Central memory CD4-positive, alpha-beta T cell (primary cell): ENCODE measurements at places on chromosomes 11 and 22.

DNA sequence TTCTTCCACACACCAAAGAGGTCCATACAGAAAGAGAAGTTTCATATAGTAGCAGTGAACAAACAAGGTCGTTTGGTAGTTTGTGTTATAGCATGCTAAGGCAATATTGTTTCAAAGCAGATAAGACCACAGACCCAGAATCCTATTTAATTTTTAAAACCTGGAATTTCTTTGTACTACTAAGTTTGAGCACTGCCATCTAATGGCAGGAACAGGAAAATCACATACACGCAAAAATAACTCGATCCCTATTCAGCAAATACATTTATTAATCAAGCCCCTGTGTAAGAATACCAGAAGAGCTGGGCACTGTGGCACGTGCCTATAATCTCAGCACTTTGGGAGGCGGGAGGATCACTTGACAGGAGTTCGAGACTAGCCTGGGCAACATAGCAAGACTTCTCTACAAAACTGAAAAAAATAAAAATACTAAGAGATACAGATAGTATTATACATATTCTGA, 2.9 kb upstream of the BTBD10 start:
- DNase-seq: no peak

GRCh38 chr11:83611600-83611999, 325.4 kb upstream of the CCDC90B start:
- no peak for DNase-seq

DNA sequence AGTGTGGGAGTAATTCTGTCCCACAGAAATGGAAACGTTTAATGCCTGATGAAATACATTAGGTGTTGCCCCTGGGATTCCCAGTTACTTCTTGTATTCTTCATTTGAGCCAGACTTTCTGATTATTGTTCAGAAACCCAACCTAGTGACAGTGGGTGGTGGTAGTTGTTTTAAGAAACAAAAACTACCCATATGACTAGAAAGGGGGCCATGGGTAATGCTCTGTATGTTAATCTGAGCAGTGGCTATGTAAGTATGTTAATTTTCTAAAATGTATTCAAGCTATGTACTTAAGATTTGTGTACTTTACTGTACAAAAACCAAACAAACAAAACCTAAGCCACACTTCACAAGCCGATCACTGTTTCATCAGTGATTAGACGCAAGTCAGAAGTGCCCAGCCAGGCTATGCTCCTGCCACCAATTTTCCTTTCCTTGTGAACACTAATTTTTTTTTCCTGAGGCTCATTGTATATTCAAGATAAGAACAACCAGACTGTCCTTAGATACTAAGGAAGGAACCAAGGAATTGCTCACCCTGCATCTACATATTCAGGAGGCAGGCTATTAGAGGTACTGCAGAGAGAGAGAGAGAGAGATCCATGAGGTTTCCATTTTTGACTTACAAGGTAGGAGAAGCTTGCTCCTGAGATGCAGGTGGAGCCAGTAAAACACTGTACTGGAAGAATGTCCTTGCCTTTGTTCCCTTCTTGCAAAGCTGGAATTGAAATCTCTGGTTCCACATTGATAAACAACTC, 122.7 kb downstream of the DBX1 start:
- no peak for DNase-seq

- DNase-seq: no peak
Measured at GRCh38 chr22:49103314-49104059, 724.2 kb downstream of the BRD1 start.

- DNase-seq: no peak
Measured at GRCh38 chr11:17148536-17148935, 59.2 kb downstream of the PIK3C2A start.

DNA sequence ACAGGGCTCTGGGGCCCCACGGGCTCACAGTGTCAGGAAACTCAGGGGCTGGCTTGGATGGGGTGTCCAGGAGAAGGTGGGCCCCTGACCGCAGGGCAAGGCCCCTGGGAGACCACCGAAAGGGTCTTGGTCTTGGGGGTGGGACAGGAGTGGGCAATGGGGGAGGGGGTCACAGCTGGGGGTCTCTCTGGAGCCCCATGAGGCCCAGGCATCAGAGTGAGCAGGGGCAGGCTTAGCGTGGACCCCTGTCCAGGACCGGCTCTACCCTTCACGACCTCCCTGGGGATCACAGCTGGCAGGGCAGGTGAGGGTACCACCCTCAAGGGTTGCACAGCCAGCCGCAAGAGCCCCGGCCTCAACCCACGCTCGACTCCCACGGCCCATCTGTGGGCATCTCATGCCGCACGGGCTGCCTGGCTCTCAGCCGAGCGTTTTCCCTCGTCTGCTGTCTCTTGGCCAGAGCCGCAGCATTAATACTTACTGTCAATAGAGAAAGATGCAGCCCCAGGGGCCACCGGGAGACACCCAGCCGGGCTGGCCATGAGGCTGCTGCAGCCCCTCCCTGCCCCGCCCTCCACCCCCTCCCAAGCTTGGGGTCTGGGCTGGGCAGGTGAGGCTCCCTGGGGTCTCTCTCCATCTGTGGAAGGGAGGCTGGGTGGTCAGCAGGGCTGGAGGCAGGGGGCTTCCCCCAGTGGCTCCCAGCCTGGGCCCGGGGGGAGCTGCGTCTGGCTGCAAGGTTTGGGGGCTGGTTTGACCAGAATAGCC, 662 bp downstream of the MUC5B start:
- DNase-seq: no peak

- no peak for DNase-seq
Measured at GRCh38 chr22:34914846-34915245, 151.1 kb upstream of the ISX start.

- no peak for DNase-seq
Measured at GRCh38 chr22:31044262-31044861, 36.8 kb upstream of the SMTN start.

GRCh38 chr22:43882122-43882767, 9.6 kb downstream of the PNPLA5 start:
- no peak for DNase-seq

- peak; percentile 37 for DNase-seq
Measured at GRCh38 chr11:112588252-112588694, 327.6 kb upstream of the PLET1 start.

DNA sequence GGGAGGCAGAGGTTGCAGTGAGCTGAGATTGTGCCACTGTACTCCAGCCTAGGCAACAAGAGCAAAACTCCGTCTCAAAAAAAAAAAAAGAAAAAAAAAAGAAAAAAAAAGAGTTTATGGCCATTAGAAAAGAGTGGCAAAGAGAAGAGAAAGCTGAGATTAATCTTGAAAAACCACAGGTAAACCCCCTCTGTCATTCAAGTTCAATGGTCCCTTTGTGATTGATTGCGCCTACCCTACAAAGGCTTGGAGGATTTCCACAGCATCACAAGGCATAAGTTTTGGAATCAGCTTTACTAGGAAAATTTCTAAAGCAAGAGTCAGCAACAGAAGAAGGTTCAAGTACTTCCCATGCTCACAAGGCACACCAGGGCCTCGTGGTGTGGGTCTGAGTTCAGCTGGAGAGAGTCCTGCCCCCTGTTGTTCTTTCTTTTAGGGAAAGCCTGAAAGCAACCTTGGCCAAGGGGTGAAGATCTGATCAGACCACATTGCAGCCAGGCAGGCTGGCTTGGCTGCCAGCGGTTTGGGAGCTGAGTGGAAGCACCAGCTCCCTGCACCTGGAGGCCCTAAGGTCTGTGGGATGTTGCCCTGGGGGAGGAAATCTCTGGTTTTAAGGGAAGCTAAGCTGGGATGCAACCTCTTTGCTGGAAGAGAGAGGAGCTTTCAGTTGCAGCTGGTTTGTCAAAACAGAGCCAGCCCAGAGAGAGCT, 41.8 kb downstream of the SLN start:
- no peak for DNase-seq

- no peak for DNase-seq
Measured at GRCh38 chr11:17798716-17799115, 64.1 kb downstream of the KCNC1 start.

GRCh38 chr11:107116358-107116757, 98.1 kb upstream of the GUCY1A2 start:
- no peak for DNase-seq

DNA sequence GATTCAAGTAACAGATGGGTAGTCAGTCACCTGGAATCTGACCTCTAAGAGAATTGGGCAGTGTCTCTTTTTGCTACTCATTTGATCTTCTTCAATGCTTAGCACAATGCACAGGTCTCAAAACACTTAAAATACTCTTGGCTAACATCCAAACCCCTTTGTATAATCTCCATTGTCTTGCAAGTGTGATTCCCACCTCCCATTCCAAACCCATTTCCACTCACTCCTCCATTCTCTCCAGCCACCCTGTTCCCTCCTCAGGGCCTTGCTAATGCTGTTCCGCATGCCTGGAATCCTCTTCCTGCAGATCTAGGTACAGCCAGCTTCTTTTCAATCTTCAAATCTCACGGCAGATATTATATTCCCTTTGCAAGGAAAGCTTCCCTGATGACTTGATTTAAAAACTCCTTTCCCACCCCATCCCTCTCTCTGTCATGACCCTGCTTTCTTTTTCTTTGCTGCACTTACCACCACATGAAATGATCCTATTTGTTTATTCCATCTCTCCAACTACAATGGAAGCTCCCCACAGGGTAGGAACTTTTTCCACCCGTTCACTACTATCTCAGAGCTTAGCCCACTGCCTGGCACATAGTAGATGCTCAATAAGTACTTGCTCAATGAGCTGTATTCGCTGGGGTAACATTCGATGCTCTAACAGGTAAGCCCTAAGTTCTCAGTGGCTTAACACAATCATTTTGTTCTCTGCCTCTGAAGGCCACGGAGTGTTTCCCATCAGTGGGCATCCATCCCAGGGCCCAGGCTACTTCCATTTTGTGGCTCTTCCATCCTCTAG, 121.7 kb downstream of the MN1 start:
- DNase-seq: no peak

- DNase-seq: no peak
Measured at GRCh38 chr22:30627471-30627870, 8.1 kb upstream of the SLC35E4 start.

DNA sequence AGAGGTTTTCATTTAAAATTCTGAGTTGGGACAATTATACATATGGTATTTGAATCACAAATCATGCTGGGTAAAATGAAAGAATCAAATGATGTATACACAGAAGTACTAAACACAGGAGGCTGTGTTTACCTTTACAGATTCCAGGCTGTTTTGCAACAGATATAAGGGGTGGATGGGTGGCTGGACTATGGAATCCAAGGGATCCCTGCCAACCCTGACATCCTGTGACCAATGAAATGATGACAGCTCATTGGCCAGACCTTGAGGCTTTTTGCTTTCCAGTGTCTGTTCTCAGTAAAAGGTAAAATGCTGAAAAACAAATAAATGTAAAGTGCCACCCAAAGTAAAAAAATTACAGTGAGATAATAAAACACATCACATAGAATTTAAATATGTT, 3.3 kb upstream of the DDI1 start:
- DNase-seq: no peak

DNA sequence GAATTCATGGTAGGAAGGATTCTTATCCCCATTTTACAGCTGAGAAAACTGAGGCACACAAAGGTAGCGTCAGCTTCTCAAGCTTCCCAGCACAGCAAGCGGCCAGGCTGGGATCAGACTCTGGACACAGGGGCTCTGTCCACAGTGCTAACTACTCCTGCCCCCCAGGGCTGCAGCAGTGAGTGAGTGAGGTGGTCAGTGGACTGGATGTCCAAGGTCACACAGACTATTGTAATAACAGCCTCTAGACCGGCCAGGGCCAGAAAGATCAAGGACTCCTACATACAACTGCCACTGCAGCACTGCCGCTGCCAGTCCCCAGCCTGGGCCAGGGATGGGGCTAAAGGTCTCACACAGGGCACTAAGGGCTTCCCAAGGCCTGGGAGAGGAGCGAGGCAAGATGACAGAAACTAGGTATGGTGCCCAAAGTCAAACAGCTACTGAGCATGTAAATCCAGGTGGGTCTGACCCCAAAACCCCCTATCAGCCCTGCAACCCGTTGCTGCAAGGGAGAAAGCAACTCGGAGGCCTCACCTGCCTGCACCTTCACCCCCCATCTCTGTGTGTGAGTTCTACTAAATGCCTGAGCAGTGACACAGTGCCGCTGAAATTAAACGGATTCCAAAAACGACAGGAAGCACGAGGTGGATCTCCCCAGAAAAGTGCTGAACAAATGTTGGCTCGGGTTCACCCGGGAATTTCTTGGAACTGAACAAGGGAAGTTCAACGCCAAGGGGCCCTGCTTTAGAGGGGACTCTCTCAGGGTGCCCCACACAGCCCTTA, 161.8 kb upstream of the GRK3 start:
- DNase-seq: no peak

DNA sequence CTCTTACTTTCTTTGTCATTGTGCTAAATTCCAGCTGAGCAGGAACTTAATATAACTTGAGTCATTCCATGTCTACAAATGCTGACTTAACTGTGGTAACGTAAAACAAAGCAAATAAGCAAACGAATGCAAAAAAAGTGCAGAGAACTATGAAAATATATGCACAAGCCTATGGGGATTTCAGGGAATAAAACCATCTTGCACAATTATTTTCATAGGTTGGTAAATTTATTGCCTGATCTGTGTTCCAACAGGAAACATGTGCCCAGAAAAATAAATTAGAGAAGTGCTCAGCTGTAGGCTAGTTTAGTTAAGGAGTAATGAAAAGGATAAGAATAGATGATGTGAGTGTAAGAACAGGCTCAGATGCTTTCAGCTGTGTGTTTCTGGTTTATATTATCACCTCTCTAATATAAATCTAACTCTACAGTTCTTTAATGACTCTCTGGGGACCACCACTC, 1169.3 kb downstream of the LRRC4C start:
- DNase-seq: no peak

GRCh38 chr22:49446759-49447710, 380.6 kb downstream of the BRD1 start:
- DNase-seq: no peak

- no peak for DNase-seq
Measured at GRCh38 chr11:33942954-33943353, 51.1 kb upstream of the LMO2 start.

DNA sequence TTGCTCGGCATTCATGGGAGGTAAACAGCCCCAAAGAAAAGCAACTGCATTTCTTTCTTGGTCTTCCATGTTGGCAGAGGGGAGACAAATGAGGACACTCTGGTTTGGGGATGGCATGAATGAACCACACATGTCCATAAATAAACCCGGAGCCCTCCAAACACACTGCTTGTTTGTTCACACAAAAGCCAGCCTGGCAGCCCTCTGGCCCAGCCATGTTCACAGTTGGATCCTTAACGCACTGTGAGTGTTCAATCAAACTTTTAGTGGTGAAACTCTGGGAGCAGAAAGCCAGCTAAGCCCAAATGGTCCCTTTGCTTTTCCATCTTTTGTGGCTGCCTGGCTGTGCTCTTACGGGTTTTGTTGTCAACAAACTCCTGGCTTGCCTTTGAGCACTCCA, 336.8 kb downstream of the CADM1 start:
- DNase-seq: no peak

GRCh38 chr11:92931746-92932422, 37.6 kb upstream of the MTNR1B start:
- no peak for DNase-seq
